ENCODE measurements at places on chromosomes 6 and 20.

DNA sequence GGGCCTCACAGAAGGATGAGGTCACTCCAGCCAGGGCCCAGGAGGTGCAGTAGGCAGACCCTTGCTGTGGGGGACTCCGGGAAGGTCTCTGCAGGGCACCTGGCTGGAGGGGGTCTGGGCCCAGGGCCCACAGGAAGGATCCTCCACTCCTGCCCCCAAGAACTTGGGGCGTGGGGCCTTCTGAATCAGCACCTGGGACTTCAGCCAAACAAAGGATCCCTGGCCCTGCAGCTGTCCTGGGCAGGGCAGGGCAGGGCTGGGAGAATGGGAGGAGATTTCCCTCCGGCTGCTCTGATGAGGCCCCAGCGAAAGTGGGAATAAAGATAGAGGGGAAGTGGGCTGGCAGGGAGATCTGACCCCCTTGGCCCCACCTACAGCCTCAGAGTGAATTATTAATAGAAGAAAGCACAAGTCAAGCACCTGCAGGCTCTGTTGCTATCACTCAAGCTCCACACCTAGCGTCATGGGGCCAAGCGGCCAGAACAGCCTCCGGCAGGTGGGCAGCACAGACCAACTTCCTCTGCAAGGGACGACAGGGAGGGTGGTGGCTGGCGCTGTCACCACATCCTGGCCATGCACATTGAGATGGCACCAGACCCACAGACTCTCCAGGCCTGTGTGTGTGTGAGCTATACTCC is 61.6 kb upstream of the MRPS10 start:
- peak; percentile 6 for DNase-seq

DNA sequence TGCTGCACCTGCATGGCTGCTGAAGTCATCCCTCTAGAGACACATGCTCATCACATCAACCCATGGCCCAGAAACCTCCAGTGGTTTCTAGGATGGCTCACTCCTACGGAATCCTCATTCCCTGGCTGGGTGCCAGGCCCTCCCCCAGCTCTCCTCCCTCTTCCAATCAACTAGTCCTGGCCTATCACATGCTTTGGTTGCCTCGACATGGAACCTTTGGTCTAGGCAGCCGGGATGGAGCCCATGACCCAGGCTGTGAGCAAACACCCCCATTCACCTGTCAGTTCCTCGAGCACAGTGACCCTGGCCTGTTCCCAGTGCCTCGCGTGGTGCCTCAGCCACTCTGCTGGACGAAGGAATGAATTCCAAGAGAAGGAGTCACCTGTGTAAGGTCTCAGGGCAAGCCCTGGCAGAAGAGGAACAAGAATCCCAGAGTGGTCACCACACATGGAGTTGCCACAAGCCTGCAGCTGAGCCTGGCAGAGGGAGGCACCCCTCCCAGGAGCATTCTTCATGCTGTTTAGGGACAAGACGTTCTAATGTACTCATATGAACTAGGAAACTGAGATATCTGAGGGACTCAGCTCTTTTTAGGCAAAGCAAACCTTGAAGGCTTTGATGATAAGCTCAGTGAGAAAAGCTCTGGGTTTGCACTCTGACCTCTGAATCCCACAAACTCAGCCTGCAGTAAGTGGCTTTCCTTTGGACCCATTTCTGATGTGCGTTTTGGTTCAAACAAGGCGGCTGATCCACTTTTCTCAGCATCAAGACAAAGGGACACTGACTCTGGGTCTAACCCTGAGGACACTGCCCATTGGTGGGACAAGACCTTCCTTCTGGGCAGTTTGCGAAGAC is 40.2 kb downstream of the PPP1R3G start:
- DNase-seq, result peak; percentile 80

GRCh38 chr6:150119173-150119572 is 23.7 kb upstream of the PPP1R14C start:
- no peak for DNase-seq

- no peak for DNase-seq
Observed at GRCh38 chr6:167293590-167294091, 2.5 kb downstream of the UNC93A start.

DNA sequence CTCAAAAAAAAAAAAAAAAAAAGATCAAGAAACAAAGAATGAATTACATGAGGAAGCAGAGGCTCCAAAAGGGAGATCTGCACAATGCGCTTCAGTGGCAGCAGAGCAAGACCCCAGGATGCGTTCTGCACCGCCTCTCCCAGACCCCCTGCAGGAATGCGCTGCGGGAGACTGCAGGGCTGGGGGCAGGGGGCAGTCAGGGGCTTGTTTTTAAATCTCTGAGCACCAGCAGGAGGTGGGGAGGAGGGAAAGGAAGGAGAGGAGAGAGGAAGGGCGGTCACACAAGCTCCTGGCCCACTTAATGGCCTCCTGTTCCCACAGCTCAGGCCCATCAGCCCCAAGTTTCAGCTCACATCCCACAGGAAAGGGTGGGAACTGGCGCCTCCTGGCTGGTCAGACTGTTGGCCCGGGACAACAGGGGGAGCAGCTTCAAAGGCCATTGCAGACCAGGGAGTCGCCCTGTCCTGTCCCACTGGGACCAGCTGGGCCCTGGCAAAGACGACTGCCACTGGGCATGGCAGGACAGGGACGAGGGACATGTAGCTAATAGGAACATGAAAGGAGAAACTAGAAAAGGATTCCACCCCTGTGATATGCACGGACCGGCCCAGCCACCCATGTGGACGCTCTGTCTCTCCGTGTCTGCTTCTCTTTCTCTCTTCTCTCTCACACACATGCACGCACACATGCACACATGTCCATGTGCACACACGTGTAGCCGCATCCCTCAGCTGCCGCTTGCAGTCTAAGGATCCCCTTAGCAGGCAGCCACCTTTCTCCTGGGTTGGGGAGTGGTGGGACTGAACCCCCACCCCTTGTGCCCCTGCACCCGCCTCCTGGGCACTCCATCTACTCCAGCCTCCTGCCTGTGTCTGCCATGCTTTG is 34.7 kb downstream of the TFEB start:
- DNase-seq, result no peak

DNA sequence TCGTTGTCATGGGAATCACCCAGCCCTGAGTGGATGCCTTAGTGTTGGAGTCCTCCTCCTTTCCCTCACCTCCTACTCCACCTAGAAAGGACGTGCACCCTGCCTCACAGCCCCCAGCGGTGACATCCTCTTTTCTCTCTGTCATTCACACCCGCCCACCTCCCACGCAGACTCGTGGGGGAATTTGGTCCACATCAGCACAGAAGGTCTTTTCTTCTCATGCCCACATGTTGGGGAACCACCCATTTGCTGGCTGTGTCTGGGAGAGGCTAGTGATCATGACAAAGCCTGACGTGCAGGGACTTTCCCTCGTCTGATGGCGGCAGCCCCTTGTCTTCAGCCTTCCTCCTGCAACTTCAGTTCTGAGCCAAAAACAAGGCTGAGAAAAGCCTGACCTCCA is 96.0 kb upstream of the CNKSR3 start:
- no peak for DNase-seq

DNA sequence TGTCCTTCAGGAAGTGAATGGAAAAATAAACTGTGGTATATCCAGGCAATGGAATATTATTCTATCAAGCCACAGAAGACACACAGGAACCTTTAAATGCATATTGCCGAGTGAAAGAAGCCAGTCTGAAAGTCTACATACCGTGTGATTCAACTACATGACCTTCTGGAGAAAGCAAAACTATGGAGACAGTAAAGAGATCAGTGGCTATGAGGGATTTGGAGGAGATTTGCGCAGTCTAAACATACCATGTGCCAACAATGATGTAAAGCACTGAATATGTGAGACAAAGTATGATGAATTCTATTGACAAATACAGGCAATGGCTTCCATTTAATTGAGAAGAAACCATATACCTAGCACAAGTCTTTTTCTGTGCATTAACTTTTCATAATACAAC is 518.3 kb upstream of the ZNF337 start:
- no peak for DNase-seq

GRCh38 chr20:54194724-54195438 is 13.0 kb upstream of the PFDN4 start:
- no peak for DNase-seq

Data from ACHN (cell line).